Calu3 (cell line): ENCODE measurements at places on chromosomes 13 and 19. TPM values are rescaled to one million over a fixed set of nuclear protein-coding genes. Genes with fewer than 3 reads are reported as not detected.

The FBXO27 gene
- 9.6 and 14.6 TPM in 2 replicates for total RNA-seq

DNA sequence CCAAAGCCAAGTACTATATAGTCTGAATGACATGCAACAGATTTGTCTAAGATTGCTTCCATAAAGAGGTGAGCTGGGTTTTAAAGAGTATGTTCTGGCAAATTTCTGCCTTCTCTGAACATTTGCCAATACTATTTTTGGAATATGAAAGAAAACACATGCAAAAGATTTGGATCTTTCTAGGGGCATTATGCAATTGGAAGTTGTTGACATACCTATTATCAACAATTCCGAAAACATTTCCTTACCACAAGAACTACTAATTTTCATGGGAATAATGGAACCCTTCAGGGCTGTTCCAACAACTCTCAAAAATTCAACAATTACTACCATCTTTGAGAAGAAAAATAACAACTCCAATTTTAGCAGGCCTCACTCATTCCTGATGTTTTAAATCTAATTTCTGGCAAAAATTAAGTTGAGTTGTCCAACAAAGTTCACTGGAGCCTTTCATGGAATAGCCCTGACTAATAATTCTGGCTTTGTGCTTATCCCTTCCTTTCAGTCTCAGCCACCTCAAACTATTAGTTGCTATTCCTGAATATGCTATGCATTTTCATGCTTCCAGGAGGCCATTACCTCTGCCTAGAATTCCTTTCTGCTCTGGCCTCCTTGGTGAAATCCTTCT is 250.0 kb downstream of the RGCC start:
- DNase-seq, result no peak

GRCh38 chr13:112105244-112105681 is 38.3 kb downstream of the SOX1 start:
- DNase-seq, result no peak

- no peak for DNase-seq
Measured at GRCh38 chr19:31352782-31353651, 3.8 kb upstream of the TSHZ3 start.

DNA sequence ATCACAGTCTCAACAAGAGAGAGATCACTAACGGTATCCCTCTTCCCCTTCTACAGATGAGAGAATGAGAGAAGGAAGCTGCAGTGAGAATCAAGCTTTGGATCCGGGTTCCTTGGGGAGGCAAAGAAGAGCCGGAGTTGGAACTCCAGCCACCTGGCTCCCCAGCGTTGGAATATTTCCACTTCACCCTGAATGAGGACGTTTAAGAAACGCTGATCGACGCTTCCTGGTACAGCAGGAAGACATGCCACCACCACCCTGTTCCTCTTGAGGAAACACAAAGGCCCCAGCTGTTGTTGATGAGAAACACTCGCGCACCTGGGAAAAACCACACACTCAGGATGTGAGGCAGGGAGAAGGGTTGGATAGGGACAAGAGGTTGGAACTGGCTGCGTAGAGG is 11.3 kb upstream of the CACNG8 start:
- DNase-seq, result no peak

The COX6B2 gene
- total RNA-seq, result 1.4 and 3.4 TPM in 2 replicates

- no peak for DNase-seq
Measured at GRCh38 chr19:15587663-15588062, 27.4 kb upstream of the CYP4F8 start.

DNA sequence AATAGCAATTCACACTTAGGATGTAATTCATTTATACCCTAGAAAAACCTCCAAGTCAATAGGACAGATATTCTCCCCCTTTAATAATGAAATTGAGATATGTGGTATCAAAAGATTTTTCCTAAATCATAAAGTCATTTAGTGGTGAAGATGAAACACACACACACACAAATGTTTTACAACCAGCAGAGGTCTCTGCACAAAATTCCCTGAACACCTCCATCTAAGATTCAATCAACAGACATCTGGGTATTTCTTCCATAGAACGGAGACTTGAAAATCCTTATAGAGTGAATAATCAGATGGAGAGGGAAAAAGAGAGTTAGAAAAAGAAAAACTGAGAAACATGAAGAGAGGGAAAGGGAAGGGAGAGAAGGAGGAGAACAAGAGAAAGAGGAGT is 52.8 kb downstream of the MYCBP2 start:
- no peak for DNase-seq

DNA sequence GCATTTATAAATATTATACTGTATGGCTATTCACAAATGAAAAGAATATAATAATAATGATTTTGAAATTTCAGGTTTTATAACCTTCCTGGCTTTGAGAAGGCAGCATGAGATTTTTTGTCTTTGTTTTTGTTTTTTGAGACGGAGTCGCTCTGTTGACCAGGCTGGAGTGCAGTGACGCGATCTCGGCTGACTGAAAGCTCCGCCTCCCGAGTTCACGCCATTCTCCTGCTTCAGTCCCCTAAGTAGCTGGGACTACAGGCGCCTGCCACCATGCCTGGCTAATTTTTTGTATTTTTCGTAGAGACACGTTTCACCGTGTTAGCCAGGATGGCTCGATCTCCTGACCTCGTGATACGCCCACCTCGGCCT is 64.1 kb downstream of the ZNF429 start:
- no peak for DNase-seq

DNA sequence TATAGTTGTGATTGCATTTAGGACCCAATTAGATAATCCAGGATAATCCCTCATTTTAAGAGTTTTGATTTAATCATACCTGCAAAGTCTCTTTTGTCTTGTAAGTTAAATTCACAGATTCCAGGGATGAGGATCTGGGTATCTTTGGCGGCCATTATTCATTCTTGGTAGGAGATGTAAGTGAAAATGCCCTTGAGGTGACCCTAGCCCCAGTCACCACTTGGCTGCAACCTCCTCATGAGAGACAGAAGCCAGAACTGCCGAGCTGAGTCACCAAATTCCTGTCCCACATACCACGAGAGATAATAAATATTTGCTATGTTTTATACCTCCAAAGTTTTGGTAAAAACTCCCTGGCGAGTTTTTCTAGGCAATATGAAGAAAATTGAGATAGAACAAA is 389.4 kb downstream of the RFC3 start:
- peak; percentile 13 for DNase-seq

The PNMA8B gene
- total RNA-seq, result not detected in 2 replicates

GRCh38 chr13:40664350-40665125 is 1.9 kb downstream of the FOXO1 start:
- peak; percentile 70 for DNase-seq

- no peak for DNase-seq
Measured at GRCh38 chr13:73835138-73835721, 299.0 kb downstream of the KLF12 start.
